ENCODE measurements at places on chromosomes 1 and 21.

DNA sequence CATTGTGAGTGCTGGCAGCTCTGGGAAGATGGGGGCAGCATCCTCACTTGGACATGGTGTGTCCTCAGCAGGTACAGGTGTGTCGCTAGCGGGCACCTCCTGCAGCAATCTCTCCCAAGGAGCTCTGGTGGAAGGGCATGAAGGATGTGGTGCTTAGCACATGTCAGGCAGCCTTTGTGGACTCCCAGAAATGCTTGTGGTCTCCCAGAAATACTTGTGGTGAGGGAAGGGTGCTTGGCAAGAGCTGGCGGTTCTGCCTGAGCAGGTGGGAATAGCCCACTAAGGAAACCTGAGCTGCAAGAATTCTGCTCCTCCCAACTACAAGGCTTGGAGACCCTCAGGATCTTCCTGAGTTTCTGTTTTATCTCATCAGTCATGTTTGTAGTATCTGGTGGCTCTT is 371.6 kb downstream of the PRDM2 start:
- DNase-seq = no peak

DNA sequence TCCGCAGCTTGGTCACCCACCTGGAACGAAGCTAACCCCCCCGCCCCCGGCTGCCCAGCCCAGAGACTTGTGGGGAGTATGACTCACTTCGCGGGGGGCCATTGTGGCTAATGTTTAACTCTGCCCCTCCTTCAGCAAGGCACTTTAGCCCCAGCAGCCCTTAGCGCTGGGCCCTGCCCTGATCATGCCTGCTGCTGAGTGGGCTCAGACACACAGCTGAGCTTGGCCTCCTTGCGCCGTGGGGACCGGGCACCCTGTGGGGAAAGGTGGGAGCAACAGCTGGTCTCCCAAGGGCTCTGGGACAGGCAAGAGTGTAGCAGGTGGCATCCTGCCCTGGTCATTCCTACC is 6.3 kb upstream of the LAD1 start:
- DNase-seq = no peak

DNA sequence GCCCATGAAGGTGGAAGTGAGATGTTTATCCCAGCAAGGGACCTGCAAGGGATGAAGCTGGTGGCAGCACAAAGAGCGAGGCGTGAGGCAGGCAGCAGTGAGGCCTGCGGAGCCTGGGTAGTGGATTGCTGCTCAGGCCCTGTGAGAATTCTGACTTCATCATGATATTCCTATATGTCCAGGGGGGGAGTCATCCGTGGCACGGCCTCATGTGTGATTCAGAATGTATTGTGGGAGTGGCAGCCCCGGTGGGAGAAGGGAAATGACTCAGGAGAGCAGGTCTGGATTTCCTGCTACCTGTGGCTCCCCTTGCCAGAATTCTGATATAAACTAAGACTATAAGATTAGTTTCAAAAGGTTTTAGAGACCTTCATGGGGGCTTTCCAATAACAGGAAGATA is 240.9 kb downstream of the CAMTA1 start:
- no peak for DNase-seq

DNA sequence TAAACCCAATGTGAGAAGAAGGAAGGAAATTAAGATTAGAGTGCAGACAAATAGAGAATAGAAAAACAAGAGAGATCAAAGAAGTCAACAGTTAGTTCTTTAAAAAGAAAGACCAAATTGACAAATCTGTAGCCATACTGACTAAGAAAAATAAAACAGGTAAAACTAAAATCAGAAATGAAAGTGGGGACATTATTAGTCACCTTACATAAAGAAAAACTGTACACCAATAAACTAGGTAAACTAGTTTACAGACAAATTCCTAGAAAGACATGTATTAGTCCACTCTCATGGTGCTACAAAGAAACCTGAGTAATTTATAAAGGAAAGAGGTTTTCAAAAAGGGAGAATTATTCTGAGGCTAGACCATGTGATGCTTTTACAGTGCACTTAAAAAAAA is 22.3 kb downstream of the BLZF1 start:
- no peak for DNase-seq

- no peak for DNase-seq
Measured at GRCh38 chr21:36732217-36732616, 33.3 kb downstream of the SIM2 start.
